Left kidney (tissue), 8 donors: ENCODE measurements at places on chromosomes 1 and 21.

GRCh38 chr1:95116580-95117206 is 462 bp upstream of the TLCD4 start:
- DNase-seq = peak; percentile 79

DNA sequence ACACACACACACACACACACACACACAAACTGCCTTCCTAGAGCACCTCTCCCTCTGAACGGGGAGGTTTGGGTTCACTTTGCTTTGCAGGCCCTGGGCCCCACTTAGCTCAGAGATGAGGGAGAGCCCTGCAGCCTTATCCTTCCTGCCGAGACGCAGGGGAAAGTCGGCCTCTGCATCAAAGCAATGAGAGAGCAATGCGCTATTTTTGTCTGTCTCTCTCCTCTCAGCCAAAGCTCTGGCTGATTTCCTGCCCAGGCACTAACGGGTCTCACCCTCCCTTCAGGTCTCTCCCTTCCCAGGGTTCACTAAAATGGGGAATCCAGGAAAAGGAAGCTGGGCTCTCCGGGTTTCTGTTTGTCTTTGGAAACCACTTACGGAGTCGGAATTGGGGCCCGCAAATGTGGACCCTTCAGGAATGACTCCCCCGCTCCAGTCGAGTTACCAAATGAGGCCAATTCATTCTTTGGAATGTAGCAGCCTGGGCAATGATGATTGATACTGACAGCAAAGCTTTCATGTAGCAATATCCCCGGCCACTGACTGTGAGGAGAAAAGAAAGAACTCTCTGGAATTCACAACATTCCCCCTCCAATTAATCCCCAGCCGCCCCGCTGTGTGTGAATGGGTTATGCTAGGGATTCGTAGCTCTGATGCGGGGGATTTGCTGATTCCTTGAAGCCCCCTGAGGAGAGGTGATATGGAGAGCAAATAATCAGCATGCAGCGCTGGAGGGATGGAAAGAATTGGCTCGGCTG is 61.5 kb upstream of the WLS start:
- DNase-seq = no peak

- DNase-seq = no peak
These were observed 32.0 kb downstream of the C1orf21 start for GRCh38 chr1:184418652-184419349.

DNA sequence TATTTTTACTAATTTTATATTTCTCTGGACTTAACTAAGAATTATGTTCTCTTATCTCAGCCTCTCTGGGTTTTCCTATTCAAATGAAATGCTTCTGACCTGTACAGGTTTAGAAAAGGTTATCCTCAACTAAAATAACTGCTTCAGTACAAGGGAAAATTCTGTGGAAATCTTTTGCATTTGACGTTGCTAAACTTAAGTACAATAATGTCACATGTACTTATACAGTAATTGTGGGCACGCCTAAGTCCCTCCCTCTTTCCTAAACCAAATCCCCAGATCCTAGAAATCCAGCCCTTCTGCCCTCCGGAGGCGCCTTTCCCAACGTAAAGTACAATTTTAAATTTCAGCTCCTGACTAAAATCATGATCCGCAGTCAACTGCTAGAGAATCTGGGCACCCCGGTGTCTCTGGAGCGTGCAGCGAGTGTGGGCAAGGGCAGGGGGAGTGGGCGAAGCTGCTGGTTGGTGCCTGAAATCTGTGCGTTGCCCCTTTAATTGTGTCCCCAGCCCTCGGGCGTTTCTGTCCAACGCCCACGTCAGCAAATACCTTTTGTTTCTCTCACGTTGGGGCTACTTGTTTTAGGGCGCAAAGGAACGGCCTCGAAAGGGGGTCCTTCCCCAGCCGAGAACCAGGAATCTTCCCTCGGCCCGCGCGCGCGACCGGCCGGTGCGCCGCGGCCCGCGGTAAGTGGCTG is at the start of gene ZBTB8A:
Gene ZBTB8A (plus strand): TSS at position 541 of the 697 bp plus-strand sequence. CDS start 53,505 bp downstream, outside the sequence.
- peak; percentile 74 for DNase-seq

- DNase-seq = no peak
These were observed 608.3 kb upstream of the PKN2 start for GRCh38 chr1:88075813-88076212.

DNA sequence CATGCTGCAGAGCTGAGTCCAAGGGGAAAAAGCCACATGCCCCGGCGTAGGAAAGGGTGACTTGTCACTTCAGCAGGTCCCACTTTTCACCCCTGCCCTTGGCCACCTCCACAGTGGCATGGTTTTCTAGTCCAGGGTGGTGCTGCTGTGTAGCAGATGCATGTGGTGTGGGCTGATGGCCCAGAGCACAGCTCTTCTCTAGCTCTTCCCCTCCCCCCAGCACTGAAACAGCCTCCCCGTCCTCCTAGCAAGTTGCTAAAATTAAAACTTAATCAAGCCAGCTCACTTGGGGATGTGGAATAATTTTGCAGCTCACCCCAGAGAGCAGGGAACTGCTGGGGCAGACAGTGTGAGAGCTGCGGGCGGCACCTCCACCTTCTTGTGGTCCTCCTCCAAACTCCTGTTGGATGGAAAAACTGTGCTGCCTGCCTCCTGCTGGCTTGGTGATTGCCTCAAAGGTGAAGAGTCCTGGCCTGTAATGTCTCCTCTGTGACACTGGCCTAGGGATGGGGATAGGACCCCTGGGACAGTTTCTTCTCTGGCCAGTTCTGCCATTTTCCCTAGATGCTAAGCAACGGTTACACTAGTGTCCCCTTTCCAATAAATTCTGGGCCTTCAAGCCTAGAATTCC is 91.6 kb downstream of the RNF220 start:
- no peak for DNase-seq

DNA sequence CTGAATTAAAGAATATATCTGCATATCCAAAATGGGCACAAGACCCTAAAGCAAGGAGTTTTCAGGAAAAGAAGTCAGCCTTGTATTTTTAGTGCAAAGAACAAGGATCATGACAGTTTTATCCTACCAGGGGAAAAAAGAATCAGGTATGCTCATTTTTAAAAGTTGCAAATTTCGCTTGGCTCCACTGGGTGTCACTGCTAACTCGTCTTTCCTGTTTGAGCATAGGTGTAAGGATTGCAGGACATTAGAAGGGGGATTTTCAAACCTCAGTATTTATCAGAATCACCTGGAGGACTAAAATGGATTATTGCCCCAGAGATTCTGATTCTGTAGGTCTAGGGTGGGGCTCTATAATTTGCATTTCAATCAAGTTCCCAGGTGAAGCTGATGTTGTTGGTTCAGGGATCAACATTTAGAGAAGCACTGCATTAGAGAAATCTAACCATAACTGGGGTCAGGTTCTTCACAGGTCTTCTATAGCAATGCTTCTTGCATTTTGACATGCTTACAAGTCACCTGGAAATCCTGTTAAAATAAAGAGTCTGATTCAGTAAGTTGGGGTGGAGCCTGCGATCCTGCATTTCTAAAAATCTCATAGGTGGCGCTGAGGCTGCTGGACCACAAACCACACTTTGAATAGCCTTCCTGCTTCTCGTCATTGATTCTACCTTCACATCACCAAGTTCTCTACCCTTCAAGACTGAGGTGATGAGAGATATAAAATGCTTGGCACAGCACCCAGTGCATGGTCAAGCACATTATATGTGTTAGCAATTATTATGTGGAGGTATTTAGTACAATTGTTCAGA is 39.6 kb downstream of the NUF2 start:
- peak; percentile 35 for DNase-seq

DNA sequence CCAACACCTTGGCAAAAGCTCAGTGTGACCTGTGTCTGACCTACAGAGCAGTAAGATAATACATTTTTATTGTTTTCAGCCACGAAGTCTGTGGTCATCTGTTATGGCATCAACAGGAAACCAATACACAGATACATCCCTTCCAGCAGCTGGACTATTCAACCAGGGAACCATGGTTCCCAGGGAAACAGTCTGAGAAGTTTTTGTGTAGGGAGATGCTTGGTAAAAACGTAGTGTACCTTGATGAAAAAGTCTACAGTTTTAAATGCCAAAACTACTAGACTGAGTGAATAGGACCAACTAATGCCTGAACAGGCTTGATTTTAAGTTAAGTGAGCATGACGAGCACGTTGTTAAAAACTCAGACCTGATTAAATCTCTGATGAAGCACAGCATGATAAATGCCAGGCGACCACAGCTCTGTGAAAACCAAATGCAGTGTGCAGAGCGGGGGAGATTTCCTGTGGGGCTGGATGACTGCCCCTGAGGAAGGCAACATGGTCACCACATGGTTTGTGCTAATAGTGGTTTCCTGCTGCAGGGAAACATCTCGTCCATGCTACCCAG is 228.9 kb downstream of the TNR start:
- peak; percentile 76 for DNase-seq

- no peak for DNase-seq
These were observed 73.6 kb upstream of the SLC25A33 start for GRCh38 chr1:9465640-9466039.

GRCh38 chr1:110676970-110677369 is 2.2 kb upstream of the KCNA3 start:
- DNase-seq = no peak

- no peak for DNase-seq
These were observed 152.9 kb downstream of the ATP6V1G3 start for GRCh38 chr1:198387587-198387986.

GRCh38 chr1:6489799-6490180 is 1.7 kb downstream of the PLEKHG5 start:
- no peak for DNase-seq

DNA sequence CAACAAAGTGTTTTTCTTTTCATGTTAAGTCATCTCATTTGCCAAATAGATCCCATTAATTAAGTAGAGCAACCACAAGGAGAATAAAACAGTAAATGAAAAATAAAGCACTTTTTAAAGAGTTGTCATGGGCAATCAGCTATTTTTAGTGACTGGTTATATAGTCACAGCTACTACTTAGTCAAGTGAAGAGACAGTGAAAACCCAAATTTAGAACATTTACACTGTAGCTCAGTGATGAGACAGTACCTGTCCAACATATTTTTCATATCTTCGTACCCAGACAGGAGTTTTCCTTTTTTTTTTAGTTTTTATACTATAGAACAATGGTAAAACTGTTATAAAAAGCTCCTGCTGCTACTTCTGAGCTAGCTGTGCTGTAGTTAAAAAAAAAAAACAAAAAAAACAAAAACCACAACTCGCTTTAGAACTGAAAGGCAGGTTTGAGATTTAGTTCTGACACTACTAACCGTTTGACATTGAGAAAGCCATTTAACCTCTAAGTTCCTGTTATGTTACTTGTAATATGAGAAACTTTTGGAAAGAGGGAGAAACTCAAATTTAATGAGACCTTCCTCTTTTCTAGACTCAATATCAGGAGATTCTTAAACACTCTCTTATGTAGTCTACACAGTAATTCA is 777.5 kb downstream of the ADGRL2 start:
- DNase-seq = no peak

DNA sequence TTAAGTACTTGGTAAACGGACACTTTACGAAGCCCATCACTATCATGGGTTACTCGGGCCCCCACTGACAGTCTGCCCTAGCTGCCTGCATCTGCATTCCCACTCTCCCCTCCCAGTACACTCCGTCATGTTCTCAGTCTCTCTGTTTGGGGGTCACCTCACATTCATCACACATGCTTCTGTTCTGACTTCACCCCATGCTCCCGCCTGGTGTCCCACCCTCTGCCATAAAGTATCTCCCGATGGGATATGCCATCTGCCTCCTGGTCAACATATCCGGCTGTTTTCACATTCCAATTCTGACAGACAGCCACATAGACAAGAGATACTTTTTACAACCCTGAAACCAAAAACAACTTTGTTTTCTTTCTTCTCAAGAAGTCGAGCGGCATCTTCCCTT is 1.0 kb downstream of the OLFML2B start:
- DNase-seq = no peak

DNA sequence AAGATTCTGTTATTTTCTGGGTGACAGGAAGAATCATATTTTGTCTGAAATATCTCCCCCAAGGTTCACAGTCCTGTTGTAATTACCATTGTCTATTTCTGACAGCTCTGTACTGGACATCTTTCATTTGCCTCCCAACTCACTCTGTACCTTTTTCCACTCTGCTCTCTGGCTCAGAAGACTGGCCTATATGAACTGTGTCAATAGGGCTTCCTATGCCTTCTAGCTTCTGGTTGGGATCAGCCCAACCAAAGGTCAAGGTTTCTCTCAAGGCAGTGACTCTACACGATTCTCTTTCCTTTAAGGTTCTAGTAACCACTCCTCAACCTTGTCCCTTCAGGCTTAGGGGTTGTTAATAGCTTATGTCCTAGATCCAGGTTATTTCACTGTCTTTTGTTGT is 17.5 kb downstream of the KLHL12 start:
- DNase-seq = no peak

DNA sequence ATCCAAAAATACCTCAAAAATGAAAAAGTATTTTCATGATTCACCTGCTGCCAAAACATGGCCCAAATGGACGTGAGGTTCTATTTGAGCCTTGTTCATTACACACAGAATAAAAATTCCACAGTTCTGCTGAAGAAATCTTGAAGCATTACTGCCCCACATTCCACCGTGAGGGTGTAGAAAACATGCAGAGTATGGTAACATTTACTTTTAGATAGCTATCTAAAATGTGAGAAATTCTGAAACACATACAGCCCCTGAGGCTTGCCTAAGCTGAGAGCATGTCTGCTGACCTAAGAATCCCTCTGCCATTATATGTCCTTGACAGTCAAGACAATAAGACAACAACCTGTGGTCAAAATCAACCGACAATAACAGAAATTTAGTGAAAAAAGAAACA is 186.5 kb downstream of the DSCAM start:
- no peak for DNase-seq

- DNase-seq = no peak
These were observed 35.1 kb upstream of the S100A7 start for GRCh38 chr1:153495536-153495935.

DNA sequence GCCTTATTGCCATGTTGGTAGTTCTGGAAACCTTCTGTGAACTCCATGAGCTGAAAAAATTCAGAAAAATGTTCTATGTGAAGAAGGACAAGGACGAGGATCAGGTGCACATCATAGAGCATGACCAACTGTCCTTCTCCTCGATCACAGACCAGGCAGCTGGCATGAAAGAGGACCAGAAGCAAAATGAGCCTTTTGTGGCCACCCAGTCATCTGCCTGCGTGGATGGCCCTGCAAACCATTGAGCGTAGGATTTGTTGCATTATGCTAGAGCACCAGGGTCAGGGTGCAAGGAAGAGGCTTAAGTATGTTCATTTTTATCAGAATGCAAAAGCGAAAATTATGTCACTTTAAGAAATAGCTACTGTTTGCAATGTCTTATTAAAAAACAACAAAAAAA is 57.4 kb downstream of the KCNK1 start:
- no peak for DNase-seq

GRCh38 chr21:45736690-45737484 is 93.4 kb downstream of the PCBP3 start:
- no peak for DNase-seq

GRCh38 chr1:219639876-219640577 is 27.1 kb upstream of the ZC3H11B start:
- DNase-seq = no peak

GRCh38 chr1:248862998-248863881 is 4.4 kb upstream of the ZNF692 start:
- DNase-seq = peak; percentile 82

DNA sequence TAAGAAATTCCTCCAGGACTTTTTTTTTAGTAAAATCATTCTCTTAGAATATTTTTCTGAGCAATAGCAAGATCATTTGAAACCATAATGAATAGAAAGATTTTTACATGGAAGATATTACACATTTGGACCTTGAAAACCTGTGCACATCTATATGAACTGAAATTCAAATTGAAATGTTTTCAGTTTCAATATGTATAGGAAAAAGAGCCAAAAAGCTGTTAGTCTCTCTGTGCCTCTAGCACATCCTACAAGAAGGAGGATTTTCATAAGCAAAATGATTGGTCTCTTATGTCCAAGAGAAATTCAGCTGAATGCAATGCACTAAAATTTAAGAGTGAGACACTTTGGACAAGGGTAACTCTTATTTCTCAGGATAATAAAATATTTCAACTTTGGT is 8.2 kb downstream of the HMCN1 start:
- no peak for DNase-seq
